NCI-H187 treated with DMSO at 0.1 percent for 48 hours (cell line): ENCODE measurements at places on chromosomes 16 and 17.

DNA sequence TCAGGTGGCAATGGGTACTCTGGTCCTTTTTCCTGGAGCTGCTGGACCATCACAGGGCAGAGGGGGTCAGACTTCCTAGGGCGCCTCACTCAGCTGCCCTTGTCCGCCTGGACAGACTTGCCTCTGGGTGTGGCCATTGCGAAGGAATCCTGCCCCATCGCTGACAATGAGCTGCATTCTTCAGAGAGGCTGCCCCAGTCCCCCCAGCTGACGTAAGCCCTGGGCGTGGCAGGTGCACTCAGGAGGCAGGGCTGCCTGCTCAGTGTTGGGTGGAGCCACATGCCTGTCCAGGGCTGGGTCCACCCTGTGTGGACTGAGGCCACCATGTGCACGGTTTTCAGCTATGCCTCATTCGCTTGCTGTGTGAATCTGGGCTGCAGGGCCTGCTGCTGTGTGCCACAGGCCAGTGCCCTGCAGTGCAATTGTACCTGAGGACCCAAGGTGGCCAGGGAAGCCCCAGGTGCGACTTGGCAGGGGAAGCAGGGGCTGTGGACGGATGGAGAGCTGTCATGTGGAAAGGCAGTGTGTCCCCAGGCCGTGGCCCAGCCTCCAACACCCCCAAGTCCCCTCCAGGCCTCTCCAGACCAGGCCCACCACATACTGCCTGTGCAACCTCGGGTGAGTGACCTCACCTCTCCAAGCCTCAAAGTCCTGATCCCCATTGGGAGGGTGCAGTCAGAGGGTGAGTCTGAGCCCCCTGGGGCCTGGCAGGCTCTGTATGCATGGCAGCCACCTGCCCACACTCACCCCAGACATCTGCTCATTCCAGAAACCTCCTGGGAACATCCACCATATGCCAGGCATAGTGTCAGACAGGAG lies 14.0 kb upstream of the MPRIP start:
- no peak for DNase-seq

GRCh38 chr17:36578671-36579070 lies 13.0 kb upstream of the DHRS11 start:
- DNase-seq = no peak

GRCh38 chr17:49634485-49634860 lies 43.4 kb downstream of the SPOP start:
- DNase-seq = no peak

- DNase-seq = no peak
Observed at GRCh38 chr17:73902416-73903181, 258.4 kb upstream of the SDK2 start.

DNA sequence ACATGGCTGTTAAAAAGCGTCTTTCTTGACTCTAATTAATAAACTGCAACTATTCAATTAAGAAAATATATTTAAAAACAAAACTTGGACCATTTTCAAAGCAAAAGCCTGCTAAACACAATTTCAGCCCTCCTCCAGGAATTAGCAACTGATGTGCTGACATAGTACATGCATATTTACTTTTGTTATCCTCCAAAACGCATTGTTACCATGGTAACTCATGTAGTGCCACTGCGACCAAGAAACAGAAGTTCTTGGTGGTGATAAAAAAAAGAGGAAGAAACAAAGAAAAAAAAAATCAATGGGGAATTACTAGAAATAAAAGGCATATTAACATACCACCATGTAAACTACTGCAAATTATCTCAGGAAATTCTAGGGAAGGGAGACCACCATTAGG lies 793.4 kb upstream of the CDH8 start:
- DNase-seq = no peak

- no peak for DNase-seq
Observed at GRCh38 chr16:24815021-24815420, 30.7 kb upstream of the SLC5A11 start.

GRCh38 chr16:31476303-31477219 lies 4.6 kb downstream of the TGFB1I1 start:
- no peak for DNase-seq

DNA sequence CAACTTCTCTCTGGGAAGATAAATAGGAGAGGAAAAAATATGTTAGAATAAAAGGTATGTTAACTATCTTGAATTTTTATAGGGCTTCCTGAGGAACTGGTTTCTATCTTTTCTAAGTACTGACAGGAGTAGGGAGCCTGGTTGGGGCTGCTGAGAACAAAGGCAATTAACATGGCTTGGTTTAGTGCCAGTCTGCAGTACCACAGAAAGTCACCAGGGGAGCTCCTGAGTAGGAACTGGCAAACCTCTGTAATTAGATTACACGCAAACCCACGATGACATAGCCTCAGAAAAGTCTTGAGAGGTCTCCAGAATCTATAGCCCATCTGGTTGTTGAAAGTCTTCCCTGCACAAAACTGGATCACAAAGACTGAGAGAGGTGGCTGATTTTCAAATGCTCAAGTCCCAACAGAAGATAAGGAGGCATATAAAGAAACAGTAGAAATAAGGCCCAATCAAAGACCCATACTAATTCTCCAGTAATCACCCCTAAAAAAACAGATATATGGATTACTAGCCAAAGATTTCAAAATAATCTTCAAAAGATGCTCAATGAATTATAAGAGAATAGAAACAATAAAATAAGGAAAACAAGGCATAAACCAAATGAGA lies 11.7 kb upstream of the CNTNAP4 start:
- DNase-seq = no peak

DNA sequence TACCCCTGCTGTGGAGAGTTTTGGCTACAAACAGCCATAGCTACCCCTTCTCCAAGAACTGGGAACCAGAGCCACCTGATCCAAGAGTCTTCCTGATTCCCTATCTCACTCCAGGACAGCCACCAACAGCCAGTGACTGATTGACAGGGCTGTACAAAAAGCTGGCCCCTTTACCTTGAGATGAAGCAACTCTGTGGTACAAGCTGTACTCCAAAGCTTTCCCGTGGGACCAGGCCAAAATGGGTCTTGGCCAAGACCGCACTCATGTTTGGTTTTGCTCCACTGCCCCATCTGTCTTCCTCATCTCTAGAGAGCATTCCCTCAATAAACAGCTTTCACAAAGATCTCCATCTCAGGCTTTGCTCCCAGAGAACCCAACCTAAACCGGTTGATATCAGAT lies 43.6 kb downstream of the RNF157 start:
- DNase-seq = no peak

- no peak for DNase-seq
Observed at GRCh38 chr17:37137906-37138514, 189.3 kb downstream of the AATF start.

DNA sequence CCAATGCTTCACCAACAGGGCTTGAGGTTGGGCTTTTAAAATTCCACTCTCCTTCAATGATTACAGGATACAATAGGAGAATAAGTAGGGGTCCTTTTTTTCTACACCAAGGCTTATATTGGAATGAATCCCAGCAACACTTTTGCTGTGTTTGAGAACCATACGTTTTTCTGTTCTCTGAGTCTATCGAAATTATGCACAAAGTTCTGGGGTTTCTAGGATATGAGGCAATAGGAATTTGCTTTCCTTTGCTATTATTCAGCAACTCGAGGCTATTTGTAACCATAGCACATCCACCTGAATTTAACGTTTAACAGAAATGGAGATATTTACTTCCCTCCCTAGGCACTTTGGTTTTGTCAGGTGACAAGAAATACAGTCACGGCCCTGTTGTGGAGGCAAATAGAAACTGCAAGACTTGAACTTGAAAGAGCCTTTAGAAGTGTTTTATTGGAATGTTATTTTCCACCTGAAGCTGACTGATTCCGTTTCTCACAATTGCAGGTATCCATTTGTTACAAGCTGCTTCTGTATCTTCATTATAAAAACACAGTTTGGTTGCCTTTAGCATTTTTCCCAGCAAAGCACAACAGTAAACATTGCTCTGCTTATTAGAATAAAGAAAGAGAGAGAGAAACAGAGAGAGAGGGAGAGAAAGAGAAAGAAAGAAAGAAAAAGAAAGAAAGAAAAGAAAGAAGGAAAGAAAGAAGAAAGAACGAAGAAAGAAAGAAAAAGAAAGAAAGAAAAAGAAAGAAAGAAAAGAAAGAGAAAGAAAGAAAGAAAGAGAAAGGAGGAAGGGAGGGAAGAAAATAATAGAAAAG lies 109.6 kb downstream of the HS3ST3A1 start:
- DNase-seq = no peak

DNA sequence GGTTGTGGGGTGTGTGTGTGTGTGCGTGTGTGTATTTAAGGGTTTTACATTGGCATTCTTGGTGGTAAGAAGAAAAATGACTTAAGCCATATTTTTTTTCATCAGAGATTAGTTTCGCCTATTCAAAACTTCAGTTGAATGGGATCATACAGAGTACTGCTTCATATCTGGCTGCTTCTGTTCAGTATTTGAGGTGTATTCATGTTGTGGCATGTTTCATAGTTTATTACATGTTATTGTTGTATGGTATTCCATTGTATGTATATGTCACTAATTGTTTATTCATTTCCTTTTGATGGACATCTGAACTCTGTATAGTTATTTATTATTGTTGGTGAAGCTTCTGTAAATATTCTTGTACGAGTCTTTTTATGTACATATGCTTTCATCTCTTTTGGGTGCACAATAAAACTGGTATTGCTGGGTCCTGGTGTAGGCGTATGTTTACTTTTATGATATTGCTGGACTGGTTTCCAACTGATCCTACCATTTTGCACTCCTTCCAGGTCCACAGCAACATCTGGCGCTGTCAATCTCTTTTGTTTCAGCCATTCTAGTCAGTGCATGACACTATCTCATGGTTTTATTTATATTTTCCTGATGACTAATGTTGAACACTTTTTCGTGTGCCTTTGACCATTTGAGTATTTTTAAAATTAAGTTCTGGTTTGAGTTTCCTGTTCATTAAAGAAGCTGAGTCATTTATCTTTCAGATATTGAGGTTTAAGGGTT lies 77.4 kb upstream of the MAF start:
- DNase-seq = no peak

GRCh38 chr16:50834701-50835100 lies 92.8 kb downstream of the CYLD start:
- DNase-seq = no peak

DNA sequence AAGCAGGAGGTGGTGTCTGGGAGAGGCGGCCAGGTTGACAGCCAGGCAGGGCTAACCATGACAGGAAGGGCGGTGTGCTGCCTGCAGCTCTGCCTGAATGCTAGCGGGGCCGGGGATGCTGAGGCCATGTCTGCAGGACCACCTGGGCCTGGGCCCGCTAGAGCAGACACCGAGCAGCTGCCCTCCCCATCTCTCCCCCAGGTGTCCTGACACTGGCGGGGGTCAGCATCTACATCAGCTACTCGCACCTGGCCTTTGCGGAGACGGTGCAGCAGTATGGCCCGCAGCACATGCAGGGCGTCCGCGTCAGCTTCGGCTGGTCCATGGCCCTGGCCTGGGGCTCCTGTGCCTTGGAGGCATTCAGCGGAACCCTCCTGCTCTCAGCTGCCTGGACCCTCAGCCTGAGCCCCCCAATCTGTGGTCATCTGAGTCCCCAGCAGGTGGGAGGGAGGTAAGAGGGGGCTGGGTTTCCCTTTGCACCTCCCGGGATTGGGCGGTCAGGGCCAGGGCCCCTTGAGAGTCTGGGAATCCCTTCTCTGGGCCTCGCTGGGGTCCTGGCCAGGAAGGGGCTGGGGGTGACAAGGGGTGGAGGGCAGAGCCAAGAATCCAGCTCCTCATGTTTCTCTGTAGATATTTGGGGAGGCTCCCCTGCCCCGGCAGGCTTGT lies 7.5 kb downstream of the TMEM235 start:
- DNase-seq = no peak

DNA sequence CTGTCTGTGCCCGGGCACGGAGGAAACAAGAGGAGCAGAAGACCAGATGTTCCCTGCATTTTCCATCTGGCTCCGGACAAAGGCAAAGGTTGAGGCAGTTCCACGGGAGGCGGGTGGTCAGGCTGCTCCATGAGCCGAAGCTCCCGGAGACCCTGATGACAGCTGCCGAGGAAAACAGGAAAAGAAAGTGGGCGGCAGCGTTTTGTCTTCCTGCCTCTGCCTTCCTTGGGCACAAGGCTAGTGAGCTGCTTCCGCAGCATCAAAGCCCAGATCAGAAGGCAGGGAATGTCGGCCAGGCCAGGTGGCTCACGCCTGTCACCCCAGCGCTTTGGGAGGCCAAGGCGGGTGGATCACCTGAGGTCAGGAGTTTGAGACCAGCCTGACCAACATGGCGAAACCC lies 16.2 kb downstream of the SLC43A2 start:
- DNase-seq = no peak

GRCh38 chr17:82627405-82627804 lies 20.8 kb downstream of the WDR45B start:
- DNase-seq = no peak

- DNase-seq = no peak
Observed at GRCh38 chr17:676060-676700, 38.5 kb downstream of the VPS53 start.

GRCh38 chr17:2247005-2247404 lies 56.6 kb downstream of the SMG6 start:
- no peak for DNase-seq

GRCh38 chr16:22337849-22338635 lies 36.4 kb downstream of the CDR2 start:
- no peak for DNase-seq

- no peak for DNase-seq
Observed at GRCh38 chr16:72944757-72945485, 103.0 kb downstream of the ZFHX3 start.

GRCh38 chr17:77308861-77309726 lies 168.3 kb downstream of the SEC14L1 start:
- DNase-seq = no peak

- DNase-seq = no peak
Observed at GRCh38 chr16:63239065-63239570, 1202.9 kb upstream of the CDH8 start.

GRCh38 chr17:29089601-29090044 lies 46.7 kb downstream of the PIPOX start:
- no peak for DNase-seq

- no peak for DNase-seq
Observed at GRCh38 chr17:31492880-31493655, 101.6 kb downstream of the RAB11FIP4 start.

- no peak for DNase-seq
Observed at GRCh38 chr17:74493331-74493833, 26.9 kb downstream of the CD300A start.
